Left renal pelvis (tissue), 4 donors: ENCODE measurements at places on chromosomes 6 and 20. TPM values are rescaled to one million over a fixed set of nuclear protein-coding genes. Genes with fewer than 3 reads are reported as not detected.

Gene FLRT3
- polyA plus RNA-seq = 139 TPM

Gene SMPDL3A
- 13.6 TPM for polyA plus RNA-seq

DNA sequence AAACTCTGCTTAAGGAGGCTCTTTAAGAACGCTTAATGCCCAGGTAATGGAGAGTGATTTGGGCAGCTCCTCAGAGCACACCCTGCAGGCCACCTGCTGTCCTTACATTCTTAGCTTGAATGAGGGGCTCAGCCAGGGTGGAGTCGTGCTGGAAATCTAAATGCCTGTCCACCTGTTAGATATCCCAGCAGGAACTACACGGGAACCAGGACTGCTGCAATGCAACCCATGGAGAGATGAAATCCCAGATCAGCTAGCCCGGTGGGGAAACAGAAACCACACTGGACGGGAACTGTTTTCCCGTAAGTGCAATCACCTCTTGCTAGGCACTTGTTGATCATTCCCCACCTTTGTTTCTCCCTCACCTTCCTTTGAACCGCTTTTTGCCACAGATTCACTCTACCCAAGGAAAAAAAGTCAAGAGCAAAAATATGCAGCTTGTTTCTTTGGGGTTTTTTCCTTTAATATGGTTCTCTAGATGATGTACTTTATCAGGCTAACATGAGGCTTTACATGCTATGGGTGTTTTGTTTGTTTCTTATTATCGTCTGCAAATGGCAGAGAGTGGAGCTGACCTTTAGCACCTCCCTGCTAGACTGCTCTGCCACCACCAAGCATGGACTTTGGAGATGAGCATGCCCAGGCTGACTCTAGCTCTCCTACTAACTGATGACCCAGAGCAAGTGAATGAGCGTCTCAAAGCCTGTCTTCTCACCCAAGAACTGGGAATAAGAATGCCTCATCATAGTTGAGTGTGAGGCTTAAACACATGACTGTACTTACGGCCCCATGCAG lies 125.9 kb upstream of the TNFAIP3 start:
- DNase-seq = no peak

DNA sequence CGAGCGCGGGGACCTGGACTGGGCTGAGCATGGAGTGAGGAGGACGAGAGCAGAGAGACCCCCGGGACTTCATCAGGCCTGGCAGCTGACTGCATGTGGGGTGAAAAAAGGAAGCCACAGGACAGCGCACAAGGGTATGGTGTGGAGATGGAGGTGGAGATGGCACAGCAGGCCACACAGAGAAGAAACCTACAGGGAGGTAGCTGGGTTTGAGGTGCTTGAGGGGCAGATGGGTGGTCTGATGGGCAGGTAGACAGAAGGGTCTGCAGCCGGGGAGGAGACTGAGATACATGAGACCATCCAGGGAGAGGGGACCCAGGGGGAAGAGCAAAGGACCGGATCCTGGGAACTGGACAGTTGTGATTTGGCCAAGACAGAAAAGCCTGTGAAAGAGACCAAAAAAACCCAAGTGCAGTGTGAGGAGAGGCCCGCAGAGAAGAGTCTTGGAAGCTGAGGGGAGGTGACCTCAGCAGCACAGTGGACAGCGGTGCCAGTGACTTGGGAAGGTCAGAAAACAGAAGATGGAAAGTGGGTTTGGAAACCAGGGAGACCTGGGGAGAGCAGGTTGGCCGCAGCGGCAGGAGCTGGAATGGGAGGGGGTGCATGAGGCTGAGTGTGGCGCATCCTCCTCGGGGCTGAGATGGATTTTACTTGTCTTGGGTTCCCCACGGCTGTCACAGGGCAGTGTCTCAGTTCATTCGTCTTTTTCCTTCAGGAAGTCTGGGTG lies 5.5 kb downstream of the HLA-DPB1 start:
- no peak for DNase-seq

DNA sequence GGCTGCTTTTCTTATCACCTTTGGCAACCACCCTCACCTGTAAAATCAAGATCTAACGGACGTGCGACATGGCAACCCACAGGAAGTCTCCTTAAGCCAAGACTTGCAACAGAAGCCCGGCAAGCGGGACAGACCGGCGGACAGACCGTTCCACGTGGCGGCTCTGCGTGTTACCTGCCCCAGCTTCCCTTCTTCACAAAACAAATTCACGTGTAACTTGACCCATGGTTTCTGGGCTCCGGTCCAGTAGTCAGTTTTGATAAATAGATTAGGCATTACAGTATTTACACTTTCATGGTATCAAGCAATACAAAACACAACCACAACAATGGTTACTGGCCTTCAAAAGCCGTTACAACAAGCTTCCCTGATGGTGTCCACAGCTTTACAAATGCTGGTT lies 133.8 kb downstream of the PRND start:
- no peak for DNase-seq

- DNase-seq = no peak
Observed at GRCh38 chr6:151617539-151617938, 123.7 kb downstream of the CCDC170 start.

DNA sequence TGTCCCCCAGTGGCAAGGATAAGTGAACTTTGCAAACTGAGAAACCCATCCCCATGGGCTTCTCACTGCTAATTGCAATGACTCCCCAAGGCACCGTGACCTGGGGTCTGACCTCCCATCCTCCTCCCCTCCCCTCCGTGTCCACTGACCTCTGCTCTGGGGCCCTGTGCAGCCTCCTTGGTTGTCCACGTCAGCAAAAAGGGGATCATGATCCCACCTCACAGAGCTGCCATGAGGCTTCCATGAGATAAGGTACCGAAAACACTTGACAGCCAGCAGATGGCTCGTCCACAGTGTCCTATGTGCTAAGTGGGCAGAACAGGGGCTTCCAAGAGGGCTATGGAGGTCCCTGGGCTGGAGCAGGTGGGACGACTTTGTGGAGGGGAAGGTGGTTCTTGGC lies 104.5 kb downstream of the GRM4 start:
- DNase-seq = no peak

GRCh38 chr20:3156811-3157619 lies 2.6 kb downstream of the FASTKD5 start:
- no peak for DNase-seq

GRCh38 chr20:37336369-37337207 lies 9.4 kb upstream of the SRC start:
- DNase-seq = peak; percentile 64

DNA sequence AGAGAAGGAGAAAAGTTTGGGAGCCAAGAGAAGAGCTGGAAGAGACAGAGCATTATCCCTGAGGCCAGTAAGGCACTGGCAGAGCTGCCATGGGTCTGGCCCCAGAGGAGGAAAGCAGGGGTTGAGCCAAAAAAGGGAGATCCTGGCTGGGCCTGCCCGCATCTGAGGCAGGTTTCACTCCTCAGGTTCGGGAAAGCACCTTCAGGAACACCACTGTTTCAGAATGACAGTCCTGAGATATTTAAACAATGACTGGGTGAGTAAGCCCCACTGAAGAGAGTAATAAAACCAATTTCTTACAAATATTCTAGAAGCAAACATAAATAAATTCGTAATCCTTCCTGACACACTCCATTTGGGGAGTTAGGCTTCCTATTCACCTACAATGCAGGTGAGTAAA lies 152.2 kb downstream of the BACH2 start:
- no peak for DNase-seq
